ENCODE measurements at places on chromosomes 3 and 15. TPM values are rescaled to one million over a fixed set of nuclear protein-coding genes. Genes with fewer than 3 reads are reported as not detected.

- DNase-seq, result no peak
These were observed 24.4 kb downstream of the MIX23 start for GRCh38 chr3:122358703-122359032.

Gene LRRC31
- polyA plus RNA-seq, result not detected

- DNase-seq, result no peak
These were observed 5.5 kb upstream of the KY start for GRCh38 chr3:134656211-134656800.

Gene MRPS22
- 61.4 TPM for polyA plus RNA-seq

Gene SLCO2A1
- 61.7 TPM for polyA plus RNA-seq

DNA sequence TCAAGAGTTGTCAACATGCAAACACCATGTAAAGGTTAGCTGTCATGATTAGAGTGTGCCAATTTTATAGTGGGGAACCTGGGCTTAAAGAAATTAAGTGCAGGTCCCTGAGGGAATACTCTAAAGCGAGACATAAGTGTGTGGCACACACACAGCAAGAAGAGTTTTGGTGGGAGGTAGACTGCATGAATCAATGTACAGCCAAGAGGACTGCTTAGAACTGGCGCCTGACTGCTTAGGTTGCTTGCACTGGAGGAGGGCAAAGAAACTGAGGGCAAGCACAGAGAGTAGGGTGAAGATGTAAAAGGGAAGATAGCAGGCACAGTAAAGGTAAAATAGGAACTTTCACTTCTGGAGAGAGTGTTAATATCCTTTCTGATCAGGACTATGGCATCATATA is 184.9 kb downstream of the SOX2 start:
- no peak for DNase-seq

Gene AMOTL2
- 25.8 TPM for polyA plus RNA-seq

GRCh38 chr3:37223576-37223975 is 49.2 kb upstream of the LRRFIP2 start:
- DNase-seq, result no peak

DNA sequence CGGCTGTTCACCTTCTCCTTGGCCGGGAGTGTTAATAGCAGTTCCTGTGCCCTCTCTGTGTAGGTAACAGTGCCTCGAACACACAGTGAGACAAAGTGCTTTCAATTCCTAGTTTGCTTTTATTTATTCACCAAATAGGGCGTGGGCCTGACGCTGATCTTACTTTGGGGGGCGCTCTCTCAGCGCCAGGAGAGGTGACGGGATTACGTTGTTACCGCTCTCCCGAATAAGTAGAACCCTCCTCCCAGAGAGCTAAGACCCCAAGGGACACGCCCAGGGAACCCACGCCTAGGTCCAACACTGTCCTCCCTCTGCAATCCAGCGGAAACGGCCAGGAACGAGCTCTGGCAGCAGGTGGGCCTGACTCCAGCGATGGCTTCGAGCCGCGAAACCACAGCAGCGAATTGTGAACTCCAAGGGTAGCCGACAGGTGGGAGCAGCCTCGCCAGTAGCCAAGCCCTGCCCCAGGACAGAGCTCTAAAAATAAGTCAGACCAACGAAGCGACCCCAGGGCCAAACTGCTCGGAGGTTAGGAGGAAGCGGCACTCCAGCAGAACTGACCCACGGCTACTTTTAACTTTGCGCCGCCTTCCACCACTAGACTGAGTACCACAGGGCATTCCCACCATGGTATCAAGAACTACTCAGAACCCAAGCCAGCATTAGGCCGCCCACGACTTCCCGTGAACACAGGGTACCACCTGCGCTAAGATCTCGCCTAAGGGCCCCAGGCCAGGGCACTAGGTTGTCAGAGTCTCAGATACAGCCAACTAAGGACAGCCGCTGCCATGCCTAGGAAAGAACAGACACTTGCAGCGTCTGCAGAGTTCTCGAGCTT is 1.6 kb upstream of the SIN3A start:
- DNase-seq, result peak; percentile 23

DNA sequence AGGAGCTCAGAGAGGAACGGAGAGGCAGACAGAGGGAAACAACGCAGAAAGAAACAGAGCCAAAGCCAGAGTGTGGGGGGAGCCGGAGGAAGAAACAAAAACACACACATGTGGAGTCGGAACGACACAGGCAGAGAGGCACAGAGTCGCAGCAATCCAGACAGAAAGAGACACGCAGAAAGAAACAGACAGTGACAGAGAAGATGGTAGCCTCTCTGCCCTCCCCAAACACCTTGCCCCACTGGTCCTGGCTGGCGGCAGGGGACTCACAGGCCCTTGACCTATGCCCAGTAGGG is 1.7 kb downstream of the NCKIPSD start:
- no peak for DNase-seq

- no peak for DNase-seq
These were observed 4.1 kb downstream of the ELL3 start for GRCh38 chr15:43772624-43773023.

- DNase-seq, result no peak
These were observed 648 bp upstream of the P2RY1 start for GRCh38 chr3:152834191-152834775.

DNA sequence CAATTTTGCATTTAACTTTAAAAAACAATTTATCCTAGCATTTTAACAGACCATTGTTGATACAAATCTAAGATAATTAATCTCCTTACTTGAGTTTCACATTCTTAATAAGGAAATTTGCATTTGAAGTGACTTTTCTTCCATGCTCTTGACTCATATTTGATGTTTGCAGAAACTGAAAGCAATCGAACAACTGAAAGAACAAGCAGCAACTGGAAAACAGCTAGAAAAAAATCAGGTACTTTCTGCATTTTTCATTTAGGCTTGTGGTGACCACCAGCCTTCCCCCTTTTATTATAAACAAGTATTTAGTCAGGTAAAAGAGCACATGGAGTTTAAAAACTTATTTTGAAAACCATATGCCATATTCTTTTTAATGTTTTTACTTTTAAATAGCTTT is 20.1 kb upstream of the SELENOT start:
- no peak for DNase-seq

Gene ROPN1
- 0.32 TPM for polyA plus RNA-seq

Gene PLAAT1
- 0.45 TPM for polyA plus RNA-seq

Gene SCAMP2
- polyA plus RNA-seq, result 41.9 TPM

GRCh38 chr3:137106612-137107240 is 148.9 kb downstream of the IL20RB start:
- DNase-seq, result no peak

GRCh38 chr3:194484614-194485013 is 2.2 kb downstream of the ATP13A3 start:
- DNase-seq, result no peak

DNA sequence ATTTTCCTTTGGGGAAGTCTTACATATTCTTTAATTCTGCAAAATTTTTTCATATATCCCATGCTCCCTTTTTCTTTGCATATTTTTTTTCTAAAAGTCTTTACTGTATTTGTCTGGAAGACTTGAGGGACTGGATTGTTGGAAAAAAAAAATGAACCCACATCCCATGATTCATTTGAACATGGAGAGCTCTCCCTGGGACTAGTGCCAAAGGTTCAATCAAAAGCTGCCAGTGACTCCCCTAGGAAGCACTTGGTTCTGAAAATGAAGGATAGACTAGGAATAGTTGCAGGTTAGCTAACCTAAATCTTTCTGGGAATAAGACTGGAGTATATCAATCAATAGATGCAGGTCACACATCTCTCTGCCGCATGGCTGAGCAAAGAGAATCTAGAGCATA is 16.4 kb upstream of the BNC1 start:
- DNase-seq, result no peak

GRCh38 chr3:188026191-188026968 is 127.6 kb upstream of the LPP start:
- DNase-seq, result no peak

DNA sequence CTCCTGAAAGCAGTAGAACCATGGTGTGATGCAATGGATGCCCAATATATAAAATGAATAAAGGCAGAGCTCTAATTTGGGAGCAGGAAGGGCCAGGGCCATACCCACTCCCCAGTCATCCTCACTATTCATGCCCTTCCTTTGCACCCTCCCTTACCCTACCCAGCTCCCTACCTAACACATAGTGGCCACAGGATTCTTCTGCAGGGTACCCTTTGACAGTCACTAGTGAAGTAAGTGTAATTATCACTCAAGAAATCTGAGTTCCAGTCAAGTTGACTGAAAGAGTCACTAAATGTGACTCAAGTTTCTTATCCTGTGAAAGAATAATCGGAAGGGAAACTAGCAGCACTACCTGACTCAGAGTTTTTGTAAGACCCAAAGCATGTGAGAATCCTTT is 69.2 kb downstream of the RASA2 start:
- no peak for DNase-seq

DNA sequence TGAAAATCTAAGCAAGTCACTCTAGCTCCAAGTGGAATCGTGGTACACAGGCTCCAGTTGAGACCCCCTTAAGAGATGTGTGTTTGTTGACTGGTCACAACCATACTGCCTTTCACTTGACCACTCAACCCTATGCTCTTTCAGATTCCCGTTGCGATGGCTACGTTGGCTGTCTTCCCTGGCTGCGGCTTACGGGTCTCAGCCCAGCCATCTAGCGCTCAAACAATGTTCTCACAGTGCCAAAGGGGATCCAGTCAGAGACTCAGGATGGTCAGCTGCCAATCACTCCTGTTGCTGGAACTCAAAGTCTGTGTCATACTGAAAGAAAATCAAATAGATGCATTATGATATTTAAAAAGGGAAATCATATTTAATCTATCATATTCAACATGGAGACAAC is 237.6 kb downstream of the ITPR1 start:
- DNase-seq, result no peak

- DNase-seq, result no peak
These were observed 30.1 kb upstream of the ADAMTS7 start for GRCh38 chr15:78841376-78841706.
